ENCODE measurements at places on chromosomes 12 and 14.
A peak's percentile ranks its signal among the peaks of the same experiment; 100 is the strongest.

GRCh38 chr12:31853520-31853919 lies 105.7 kb upstream of the RESF1 start:
- peak; percentile 71 for DNase-seq

DNA sequence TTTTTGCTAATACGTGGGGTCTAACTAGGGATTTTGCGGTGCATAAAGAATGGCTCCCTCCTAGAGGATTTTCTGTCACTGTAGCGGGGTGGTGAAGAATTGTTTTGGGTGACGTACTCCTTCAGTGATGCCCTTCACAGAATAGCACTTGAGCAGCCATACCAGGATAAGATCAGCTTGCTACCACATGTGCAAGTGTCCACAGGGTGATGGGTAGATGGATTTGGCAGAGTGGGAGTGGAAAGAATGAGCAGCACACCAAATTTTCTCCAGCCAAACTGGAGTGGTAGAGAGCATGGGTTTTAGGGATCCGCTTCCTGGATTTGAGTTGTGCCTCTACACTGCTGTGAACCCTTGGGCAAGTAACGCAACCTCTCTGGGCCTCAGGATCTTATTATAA lies 2.3 kb downstream of the TCP11L2 start:
- no peak for DNase-seq

DNA sequence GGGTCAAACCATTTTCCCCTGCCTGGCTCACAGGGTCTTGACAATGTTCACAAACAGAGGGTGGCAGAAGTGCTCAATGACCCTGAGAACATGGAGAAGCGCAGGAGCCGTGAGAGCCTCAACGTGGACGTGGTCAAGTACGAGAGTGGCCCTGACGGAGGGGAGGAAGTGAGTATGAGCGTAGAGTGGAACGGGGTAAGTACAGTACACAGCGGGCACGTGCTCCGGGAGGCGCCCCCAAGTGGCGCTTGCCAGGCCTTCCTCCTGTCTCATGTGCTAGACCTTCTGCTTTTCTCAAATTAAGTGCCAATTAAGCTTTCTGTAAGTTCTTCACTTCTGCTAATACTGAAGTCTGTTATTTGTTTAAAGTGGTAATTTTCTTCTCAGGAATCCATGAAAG lies 35.9 kb downstream of the XRCC3 start:
- DNase-seq, result peak; percentile 81

DNA sequence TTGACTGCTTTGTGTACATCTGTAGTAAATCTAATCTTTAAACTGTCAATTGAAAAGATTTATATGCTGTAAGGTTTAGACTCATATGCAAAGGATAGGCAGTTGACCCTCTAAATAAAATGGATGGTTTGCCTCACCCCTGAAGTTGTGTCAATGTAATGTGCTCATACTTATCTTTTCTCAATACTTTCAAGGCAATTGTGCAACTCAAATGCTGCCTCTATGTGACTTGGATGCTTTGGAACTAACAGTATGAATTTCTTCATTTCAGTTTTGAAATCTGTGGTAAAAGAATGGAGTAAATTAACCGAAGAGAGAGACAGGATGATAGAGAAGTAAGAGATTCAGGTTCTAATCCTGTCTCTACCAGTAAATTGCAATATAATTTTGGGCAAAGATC lies 9.7 kb downstream of the PDE6H start:
- peak; percentile 94 for DNase-seq

DNA sequence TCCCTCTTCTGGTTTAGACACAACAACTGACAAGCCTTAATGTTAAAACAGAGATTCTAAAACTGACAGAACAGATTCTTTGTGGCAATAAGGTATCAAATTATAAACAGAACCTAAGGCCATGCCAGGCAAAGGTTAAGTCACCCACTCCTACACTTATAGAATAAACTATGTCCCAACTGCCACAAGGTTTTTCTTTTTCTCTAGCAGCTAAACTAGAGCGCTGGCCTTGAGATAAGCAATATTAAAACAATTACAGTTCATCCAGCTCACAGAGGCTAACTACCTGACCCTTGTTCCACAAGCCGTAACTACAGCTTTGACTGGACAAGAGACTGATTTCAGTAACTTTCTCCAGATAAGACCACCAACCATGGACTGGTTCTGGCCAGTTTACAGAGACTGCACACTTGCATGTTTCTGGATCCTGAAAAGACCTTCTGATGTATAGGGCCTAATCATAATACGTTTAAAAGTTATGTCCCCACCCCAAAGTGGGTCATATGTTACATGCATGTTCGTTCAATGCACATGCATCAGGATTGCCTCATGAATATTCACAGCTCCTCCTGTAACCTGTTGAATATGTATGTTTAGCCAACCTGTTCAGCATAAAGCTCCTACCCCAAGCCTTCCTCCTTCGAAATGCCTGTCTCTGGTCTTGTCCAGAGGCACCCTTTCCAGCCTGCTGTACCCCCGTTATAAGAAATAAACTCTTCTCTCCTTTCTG lies 61.9 kb upstream of the VASH1 start:
- no peak for DNase-seq

GRCh38 chr12:110314308-110314707 lies 33.3 kb downstream of the ATP2A2 start:
- DNase-seq, result peak; percentile 73

- no peak for DNase-seq
Measured at GRCh38 chr14:38212111-38212510, 4.4 kb downstream of the SSTR1 start.

DNA sequence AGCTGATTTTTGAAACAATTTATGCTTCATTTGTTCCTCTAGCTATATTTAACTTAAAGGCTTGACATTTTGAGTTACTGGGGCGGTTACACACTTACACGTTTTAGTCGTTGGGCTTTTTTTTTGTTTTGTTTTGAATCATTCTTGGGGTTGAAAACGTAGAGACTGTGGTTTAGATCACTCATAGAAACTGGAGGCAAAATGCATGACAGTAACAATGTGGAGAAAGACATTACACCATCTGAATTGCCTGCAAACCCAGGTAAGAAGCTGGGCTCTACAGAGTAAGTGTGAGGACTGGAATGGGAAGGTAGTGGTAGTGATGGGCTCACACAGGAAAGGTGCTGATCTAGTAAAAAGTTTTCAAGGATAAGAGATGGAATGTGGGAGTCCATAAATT lies at the start of gene CLEC2D:
TSS of gene CLEC2D (plus strand) at position 180 of the 400 bp plus-strand sequence. CDS start at position 202, 22 bp downstream.
- peak; percentile 94 for DNase-seq

- DNase-seq, result peak; percentile 73
Measured at GRCh38 chr12:68359674-68360073, 27.5 kb upstream of the MDM1 start.

GRCh38 chr14:87754520-87755223 lies 238.3 kb downstream of the GALC start:
- DNase-seq, result peak; percentile 94

Measured in MV-4-11 (cell line).